T-helper 9 cell (primary cell): ENCODE measurements at places on chromosomes 16 and 17.

- no peak for DNase-seq
These were observed 5.2 kb downstream of the MYO1D start for GRCh38 chr17:32871746-32872145.

GRCh38 chr17:21042458-21043295, at the start of gene USP22:
USP22 (minus strand) TSS chr17:21043011; CDS start chr17:21042835, 176 bp downstream.
- peak; percentile 90 for DNase-seq

GRCh38 chr17:69997332-69997731, 77.7 kb upstream of the KCNJ16 start:
- DNase-seq = no peak

DNA sequence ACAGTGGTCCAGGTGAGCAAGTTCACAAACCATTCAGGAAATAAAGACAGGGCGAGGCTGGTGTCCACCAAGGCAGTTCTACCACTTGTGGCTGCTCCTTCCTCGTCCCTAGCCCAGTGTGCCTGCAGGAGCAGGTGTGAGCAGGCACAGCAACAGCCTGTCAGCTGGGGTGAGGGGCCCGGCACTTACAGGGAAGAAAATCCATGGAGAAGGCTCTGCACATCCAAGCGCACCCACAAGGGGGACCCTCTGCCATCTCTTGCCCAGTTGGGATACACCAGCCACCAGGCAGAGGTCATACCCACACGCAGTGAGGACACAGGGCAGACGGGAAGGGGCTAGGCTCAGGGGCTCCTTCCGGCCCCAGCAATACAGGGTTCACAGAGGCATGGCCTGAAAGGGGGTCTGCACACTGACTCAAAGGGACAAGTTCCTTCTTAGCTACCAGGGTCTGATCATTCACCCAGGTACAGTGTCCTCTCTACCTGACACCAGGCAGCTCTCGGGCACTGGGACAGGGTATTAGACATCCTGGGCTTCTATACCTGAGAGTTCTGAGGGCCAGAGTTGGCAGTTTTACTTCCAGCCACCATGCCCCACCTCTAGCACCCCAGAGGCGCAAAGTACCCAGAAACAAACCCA, 27.0 kb downstream of the CDIP1 start:
- no peak for DNase-seq

DNA sequence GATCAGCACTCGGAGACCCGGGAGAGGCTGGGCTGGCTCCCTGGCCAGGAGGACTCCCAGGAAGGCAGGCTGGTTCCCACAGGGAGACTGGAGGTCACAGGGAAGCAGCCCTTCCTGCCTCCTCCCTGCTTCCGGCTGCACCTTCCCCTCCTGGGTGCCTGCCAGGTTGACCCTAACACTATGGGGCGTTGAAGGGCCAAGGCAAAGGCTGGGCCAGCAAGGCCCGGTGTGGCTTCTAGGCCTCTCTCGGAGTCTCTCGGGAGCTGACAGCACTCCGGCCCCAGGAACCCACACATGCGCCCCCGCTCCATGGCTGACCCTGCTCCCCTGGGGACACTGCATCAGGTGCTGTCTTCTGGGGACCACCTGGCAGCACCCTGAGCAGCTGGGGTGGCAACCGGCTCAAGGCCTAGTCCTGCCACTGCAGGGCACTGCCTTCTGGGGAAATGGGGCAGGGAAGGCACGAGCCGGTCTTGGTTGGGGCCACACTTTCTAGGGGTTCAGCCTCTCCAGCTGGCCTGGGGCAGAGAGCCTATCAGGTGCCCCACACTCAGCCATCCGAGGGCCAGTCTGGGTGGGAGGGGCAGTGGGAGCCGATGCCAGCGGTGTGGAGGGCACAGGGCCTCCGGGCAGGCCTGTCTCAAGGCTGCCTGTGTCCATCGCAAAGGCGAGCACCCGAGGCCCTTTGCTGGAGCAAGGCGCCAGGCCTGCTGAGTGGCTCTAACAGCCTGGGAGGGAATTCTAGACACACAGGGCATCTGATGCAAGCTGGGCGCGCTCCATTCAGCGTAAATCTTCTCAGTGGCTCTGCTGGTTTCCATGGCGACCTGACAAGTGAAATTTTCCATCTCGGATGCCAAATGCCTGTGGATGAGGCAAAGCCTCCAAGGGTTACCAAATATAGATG, 5.6 kb upstream of the MTSS2 start:
- DNase-seq = no peak

- DNase-seq = no peak
These were observed 336.8 kb upstream of the MON1B start for GRCh38 chr16:76854234-76854633.

DNA sequence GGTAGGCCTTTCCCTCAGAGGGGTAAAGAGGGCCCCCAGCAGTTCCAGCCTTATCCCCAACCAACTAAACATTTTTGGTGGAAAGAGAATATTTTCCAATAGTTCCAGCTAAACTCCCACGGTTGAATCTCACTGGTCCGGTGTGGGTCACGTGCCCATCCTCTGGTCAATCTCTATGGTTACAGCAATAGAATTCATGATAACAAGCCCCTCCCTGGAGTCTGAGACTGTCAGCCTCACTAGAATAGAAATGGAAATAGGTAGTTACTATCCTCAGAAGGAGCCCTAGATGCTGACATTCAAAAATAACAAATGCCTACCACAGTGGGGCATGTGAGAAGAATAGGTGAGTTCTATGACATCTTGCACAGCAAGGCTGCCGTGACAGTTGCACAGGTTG, 37.5 kb upstream of the LITAF start:
- DNase-seq = no peak

GRCh38 chr17:69870091-69870530, 204.9 kb upstream of the KCNJ16 start:
- no peak for DNase-seq

GRCh38 chr16:57262841-57263540, 17.9 kb downstream of the ARL2BP start:
- no peak for DNase-seq

- no peak for DNase-seq
These were observed at the start of gene CDH1 for GRCh38 chr16:68737046-68737729. CDH1 (plus strand) TSS chr16:68737292; CDS start chr16:68737416, 124 bp downstream.

DNA sequence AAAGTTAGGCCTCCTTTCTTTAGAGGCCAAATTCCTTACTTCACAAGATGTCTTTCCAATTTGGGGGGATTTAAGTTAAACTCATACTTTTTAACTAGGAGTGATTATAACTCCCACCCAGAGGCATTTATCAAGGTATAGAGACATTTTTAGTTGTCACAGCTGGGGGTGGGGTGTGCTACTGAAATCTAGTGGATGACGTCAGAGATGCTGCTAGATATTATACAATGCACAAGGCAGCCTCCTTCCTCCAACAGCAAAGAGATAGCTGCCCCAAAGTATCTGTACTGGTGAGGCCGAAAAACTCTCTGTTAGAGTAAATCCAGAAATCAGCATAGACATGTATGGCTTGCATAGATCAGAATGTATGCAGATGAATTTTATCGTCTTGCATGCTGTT, 324.0 kb downstream of the HS3ST4 start:
- DNase-seq = no peak

DNA sequence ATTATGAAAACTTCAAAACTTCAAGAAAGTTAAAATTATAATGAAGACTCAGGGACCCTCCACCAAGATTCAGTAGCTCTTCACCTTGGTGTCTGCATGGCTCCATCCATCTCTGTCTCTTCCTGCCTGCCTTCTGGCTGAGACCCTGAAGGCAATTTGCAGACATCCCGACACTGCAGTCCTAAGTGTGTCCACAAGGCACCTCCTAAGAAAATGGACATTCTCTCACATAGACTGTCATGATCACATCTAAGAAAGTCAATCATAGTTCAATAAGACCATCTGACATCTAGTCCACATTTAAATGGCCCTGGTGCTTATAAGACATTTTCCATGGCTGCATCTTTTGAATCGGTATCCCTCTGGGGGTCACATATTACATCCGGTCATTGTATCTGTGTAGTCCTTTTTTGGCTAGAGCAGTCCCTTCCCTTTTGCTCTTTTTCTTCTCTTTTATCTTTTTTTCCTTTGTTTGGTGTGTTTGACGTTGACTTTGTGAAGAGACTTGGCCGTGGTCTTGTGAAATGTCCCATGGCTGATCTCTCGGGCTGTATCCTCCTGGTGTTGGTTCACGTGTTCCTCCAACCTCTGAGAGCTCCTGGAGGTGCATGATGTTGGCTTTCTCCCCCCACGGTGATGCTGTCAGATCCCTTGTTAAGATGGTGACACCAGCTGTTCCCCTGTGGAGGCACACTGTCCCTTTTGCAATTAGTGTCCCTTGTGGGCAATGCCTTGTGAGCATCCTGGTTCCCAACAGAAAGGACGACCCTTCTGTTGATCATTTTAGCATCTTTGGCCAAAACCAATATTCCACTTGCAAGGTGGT, 5.0 kb upstream of the TNFRSF13B start:
- no peak for DNase-seq
